ENCODE measurements at places on chromosomes 13 and 19.

DNA sequence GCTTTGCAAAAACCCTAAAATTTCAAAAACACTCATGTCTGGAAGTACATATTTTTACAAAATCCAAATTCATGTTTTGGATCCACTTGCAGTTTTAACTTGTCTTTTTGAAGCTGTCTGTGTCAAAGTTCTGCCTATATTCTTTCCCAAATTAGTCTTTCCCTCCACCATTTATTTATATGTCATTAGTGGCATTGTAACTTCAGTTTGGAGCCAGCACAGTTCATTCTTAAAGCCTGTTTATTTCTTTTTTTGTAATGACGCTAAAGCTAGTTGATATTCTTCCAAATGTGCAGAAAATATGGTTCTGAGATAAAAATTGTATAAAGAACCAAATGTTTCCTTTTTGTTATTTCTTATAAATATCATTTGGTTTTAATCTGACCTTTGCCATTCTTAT is 2039.3 kb downstream of the OLFM4 start:
- no peak for DNase-seq

GRCh38 chr13:89827552-89827951 is 1519.9 kb upstream of the MIR17HG start:
- no peak for DNase-seq

- no peak for DNase-seq
These were observed 109.0 kb downstream of the LHFPL6 start for GRCh38 chr13:39494006-39494405.

DNA sequence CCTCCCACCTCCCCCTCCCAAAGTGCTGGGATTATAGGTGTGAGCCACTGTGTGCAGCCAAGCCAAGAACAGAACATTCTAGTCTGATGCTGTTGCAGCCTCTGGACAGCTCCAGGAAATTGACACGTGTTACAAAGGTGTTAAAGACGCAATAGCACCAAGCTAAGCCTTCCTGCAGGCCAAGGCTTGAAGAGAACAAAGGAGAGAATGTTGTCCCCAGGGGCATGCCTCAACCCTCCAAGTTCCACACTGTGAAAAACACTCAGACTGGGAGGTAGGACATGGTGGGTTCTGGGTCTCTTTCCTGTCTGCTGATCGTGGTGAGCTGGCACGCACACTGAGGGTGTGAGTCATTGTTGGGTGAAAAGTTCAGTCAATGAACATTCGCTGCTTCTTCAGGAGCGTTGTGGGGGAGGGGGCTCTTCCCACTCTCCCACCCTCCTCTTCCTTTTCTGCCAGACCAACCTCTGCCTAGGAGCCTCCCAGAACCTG is 5.3 kb upstream of the PTPRS start:
- peak; percentile 63 for DNase-seq

Data from skeletal muscle cell (primary cell).